ENCODE measurements at places on chromosomes 11 and 22.

DNA sequence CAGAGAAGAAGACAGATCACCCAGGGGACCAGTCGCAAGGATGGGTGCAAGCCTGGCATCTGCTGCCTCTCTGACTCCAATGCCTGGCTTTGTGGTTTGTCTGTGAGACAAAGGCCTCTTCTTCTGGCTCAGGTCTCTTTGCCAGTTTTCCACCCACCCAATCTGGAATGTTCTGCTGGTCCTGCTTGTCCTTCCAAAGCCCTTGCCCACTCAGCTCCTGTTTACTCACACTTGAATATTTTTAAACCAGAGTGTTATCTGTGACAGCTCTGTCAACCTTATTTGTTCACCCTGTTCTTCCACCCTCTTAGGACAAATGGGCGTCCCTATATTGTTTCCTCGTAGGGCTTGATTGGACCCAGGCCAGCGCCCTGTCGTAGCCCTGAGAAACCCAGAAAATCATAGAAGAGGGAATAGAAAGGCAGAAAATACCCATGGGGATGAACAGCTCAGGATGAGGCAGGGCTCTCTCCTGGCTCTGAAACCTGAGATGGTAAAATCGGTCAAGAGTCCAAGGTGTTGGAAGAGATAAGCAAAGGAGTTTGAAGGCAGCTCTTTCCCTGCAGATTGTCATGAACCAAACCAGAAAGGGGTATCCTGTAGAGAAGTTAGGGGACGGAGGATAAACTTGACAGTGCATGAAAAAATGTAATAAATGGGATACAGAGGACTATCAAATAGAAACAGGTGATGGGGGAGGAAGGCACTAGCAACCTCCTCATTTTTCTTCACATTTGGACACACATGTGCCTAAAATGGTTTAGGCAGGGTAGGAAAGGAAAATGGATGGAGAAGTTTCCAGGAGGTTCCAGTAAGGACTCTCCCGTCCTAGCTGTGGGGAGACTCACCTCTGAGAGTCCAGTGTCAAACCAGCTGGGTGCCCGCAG, 651 bp downstream of the CRYAB start:
- no peak for DNase-seq

DNA sequence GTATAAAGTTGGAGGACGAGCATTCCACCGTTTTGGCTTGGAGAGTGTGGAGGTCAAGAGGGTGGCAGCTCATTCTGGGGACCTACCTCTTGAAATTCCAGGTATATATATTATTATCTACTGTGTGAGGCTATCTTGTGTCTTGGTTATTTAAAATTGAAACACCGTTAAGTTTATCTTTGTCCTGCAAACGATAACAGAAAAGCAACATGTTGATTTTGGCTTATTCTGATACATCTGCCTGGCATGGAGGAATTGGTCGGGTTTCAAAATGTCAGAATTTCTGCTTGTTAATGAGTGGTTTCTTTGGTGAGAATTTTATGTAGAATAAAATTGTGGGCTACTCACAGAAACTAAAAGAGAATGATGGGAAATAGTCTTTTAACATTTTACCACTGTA, 54.4 kb downstream of the SVIP start:
- no peak for DNase-seq

GRCh38 chr11:128713595-128713994, 19.7 kb downstream of the FLI1 start:
- no peak for DNase-seq

DNA sequence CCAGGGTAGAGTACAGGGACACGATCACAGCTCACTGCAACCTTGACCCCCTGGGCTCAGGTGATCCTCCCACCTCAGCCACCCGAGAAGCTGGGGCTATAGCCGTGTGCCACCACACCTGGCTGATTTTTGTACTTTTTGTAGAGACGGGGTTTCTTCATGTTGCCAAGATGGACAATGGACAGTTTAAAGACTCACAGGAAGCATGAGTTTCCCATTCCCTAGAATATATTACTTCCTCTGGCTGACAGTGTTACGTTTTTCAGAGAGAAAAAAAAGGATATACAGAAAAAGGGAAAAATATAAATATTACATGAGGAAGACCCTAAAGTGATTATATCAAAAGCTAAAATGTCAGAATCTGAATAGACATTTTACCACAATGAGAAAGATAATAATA, 72.3 kb downstream of the RSF1 start:
- no peak for DNase-seq

- DNase-seq, result no peak
Measured at GRCh38 chr11:67432655-67433349, 4.5 kb downstream of the RPS6KB2 start.

DNA sequence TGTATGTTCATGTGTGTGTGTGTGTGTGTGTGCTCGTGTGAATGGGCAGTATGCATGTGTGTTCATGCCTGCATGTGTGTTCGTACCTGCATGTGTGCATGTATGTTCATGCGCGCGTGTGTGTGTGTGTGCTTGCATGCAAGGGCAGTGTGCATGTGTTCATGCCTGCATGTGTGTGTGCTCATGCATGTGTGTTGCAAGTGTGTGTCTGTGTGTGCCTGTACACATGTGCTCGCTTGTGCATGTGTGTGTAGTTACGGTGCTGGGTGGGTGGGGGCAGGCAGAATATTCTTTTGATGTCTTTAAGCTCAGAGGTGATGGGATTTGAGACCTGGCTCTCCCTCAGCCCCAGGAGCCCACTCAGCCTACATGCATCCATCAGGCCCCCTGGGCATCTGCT, 822.1 kb downstream of the BRD1 start:
- DNase-seq, result no peak

GRCh38 chr11:107357877-107358276, 99.7 kb downstream of the CWF19L2 start:
- no peak for DNase-seq

GRCh38 chr11:113497066-113497910, 22.1 kb upstream of the DRD2 start:
- no peak for DNase-seq

- no peak for DNase-seq
Measured at GRCh38 chr22:31241936-31242335, 29.8 kb downstream of the LIMK2 start.

DNA sequence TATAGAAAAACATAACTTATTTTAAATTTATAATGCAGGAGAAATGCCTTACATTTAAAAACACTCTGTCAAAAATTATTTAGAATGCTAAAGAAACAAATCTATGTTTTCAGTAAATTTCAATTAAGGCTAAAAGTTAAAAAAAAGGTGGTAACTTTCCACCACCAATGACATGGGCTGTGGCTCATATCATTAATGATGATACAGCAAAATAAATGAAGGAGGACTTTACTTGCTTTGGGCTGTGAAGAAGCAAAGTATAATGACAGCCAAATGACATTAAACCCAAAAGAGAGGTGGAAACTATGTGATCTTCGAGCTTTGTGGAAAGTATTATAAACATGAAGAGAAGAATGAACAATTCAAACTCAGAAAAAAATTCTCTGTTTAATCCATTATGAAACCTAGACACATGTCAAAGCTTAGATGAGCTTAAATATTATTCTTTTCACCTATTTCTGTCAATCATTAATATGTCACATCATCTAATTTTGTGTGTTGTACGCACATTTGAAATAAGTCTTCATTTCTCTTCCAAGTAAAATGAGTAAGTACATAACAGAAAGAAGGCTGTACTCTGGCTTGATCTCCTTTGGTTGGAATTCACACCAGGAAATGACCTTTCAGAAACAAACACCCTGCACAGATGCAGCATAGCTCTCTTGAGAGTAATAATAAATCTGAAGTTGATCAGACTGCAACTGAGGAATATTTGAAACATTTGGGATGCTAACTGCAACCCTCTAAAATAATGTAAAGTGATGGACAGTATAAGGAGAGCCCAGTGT, 265.8 kb downstream of the TTC28 start:
- DNase-seq, result no peak

DNA sequence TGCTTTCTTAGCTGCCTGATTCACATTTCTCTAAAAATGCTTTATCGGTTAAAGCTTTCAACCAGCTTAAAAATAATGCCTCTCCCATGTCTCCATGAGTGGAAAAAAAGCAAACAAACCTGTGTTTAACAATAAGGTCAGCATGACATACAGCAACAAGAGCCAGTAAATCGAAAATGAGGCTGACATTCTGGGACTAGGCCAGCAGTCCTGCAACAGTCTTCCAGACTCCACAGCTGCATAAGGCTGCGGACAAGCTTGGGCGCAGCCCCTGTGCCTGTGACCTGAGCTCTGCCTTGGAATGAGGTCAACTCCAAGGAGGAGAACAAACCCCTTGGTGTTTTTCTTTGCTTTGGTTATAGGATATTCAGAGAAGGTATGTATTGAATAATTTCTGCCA, 95.5 kb downstream of the PGR start:
- no peak for DNase-seq

DNA sequence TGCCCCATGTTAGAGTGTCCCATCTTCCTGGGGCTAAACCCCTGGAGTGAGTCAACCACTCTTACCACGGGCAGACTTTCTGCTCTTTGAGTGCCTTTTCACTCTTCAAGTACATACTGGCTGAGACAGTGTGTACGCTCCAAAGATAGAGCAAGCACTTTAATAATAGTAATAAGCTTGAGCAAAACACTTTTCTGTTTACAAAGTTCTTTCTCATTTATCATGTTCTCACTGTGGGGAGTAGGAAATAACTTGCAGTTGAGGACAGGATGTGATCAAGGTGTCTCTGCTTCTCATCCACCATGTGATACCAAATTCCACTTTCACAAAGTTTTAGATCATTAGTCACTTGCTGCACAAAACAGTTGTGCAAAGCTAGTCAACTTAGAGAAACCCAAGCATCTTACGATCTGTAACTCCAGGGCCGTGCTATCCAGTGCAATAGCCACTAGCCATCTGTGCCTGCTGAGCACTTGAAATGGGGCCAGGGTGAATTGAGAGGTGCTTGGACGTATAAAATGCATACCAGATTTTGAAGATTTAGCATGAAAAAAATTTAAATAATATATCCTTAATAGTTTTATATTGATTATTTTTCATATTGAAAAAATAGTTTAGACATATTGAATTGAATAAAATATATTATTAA, 135.3 kb downstream of the KIF18A start:
- no peak for DNase-seq

DNA sequence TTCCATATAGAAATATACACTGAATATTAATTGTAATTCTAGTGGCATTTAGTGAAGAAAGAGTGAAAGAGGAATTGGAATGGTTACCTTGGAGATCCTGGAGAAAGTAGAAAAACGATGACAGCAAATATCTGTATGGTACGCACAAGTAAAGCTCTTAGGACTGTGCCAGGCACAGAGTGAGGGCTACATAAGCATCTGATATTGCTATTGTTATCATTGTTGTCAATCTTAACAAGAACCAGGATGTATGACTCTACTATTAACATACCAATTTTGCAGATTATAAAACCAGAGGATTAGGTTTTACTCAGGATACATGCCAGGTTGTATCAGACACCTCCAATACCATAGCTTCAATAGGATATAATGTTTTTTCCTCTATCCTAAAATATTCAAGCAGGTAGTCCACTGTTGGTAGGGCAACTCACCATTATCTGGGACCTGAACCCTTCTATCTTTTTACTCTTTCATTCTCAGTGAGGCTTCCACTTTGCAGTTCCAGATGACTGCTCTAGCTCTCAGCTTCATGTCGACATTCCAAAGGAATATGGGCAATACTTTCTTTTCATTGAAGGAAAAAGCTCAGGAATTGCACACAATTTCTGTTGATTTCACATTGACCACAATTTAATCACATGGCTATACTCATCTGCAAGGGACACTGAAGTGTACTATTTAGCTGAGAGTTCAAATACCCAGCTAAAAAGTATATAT, 73.2 kb downstream of the RAB38 start:
- DNase-seq, result no peak

GRCh38 chr11:61756452-61757212, 4.2 kb downstream of the MYRF start:
- DNase-seq, result no peak

DNA sequence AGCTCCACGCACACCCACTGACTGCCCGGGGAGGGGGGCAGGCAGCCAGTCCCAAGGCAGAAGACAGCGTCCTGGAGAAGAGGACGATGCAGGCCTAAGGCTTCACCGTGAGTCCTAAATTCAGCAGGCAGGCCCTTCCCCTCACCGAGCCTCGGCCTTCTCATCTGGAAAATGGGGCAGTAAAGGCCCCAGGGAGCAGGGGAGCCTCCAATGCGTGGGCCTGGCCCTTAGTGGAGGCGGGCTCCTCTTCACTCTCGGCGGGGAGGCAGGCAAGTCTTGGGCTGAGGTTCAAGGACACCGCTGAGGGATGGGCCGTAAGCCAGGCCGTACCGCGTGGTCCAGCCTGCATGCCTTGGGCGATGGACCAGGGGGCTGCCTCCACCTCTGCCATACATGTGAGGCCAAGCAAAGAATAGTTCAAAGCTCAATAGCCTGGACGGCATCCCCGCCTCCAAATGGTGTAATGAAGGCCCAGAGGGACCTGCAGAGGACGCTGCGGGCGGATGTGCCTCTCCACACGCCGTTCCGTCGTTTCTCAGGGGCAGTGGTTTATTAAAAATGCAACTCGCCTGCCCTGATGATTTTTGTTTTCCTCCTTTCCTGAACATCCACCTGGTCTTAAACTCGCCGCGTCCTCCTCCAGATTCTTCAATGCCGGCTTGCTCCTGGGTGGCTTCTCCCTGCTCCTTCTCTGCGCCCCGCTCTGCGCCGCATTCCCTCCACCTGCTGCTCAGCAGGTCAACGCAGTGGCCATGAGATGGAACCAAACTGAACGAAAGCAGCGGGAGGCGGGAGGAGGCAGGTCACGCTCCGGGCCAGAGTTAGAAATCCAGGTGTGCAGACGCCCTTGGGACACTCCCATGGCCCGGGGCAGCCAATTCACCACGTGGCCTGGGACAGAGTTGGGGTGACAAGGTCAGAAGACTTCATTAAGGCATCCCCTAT, 627.8 kb downstream of the TBC1D22A start:
- DNase-seq, result no peak

DNA sequence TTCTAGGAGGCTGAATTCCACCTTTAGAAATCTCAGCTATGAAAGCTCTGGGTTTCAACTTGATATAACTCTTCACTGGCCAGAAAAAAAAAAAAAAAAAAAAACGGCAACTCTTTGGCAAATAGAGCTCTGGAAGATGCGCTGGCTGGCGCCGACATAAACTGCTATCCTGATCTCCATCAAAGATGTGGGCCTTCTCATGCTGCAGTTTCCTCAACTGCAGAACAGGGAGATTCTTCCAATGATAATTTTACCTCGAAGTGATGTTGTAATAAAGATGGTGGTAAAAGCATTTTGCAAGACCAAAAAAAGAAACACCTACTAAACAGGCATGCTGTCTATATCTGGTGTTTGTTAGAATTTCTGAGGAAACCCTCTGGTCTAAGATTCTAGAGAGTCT, 20.3 kb downstream of the FLI1 start:
- no peak for DNase-seq

All from stimulated activated CD4-positive, alpha-beta T cell treated with anti-CD3 and anti-CD28 coated beads, Interleukin-1b, Interleukin-23, amount 100 ng/mL, for 24 hours (primary cell).